ENCODE measurements at places on chromosomes 1 and 21. TPM values are rescaled to one million over a fixed set of nuclear protein-coding genes. Genes with fewer than 3 reads are reported as not detected.
A peak's percentile ranks its signal among the peaks of the same experiment; 100 is the strongest.

The TTC39A gene
- total RNA-seq, result 15.6 TPM

The C1orf116 gene
- 0.21 TPM for total RNA-seq

The IL12RB2 gene
- total RNA-seq, result 0.04 TPM

The AMY2A gene
- not detected for total RNA-seq

The CYP4A11 gene
- not detected for total RNA-seq

The NADK gene
- total RNA-seq, result 49.2 TPM

The ALPL gene
- 0.67 TPM for total RNA-seq

The PEAR1 gene
- total RNA-seq, result 0.57 TPM

The TADA1 gene
- total RNA-seq, result 11.6 TPM

The NPR1 gene
- total RNA-seq, result 1.4 TPM

The TMEM59 gene
- total RNA-seq, result 73.1 TPM

The KRTAP22-2 gene
- not detected for total RNA-seq

The CHD5 gene
- 0.24 TPM for total RNA-seq

The ERO1B gene
- total RNA-seq, result 2.2 TPM

The DCST1 gene
- not detected for total RNA-seq

The OR2T35 gene
- total RNA-seq, result not detected

The CACNA1S gene
- total RNA-seq, result 0.35 TPM

The OR2T8 gene
- not detected for total RNA-seq

- H3K36me3 ChIP-seq, result no peaks in the 10 kb centered on the region
- peaks cover 6% of the 10 kb centered on the region for H3K4me1 ChIP-seq
- no peak for DNase-seq
- no peaks in the 10 kb centered on the region for H3K27me3 ChIP-seq
- H3K27ac ChIP-seq, result no peak overlapping the region
These were observed 110.2 kb downstream of the PSMG1 start for GRCh38 chr21:39073063-39073462.

DNA sequence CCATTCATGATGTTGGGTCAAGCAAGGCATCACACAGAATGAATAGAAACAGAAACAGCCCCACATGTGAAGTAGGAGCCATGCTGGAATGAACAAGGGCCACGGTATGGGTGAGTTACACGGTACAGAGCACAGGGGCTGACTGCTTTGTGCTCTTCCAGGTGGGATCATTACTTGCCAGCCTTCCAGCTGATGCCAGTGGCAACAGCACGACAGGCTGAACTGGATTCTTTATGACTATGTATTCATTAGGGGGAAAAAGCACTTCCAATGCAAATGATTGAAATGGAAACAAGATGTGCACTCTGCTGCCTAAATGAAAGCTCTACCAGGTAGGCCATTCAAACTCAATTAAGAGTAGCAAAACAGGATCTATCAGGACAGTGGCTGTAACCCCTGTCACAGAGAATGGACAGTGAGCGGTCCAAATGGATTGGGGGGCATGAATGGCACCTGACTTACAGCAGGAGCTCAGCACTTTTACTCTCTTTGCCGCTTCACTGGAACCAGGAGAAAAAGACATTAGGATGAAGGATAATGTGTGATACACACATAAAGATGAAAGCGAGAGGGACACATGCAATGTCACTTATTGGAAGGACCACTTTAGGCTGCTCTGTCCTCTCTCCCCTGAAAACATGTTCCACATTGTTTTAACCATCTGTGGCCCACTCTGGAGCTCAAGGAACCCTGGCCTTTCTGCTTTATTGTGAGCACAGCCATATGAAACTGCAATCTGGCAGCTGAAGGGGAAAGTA lies 23.4 kb upstream of the IRF2BP2 start:
- H3K27ac ChIP-seq, result no peak overlapping the region
- no peaks in the 10 kb centered on the region for H3K36me3 ChIP-seq
- DNase-seq, result no peak
- H3K4me3 ChIP-seq, result no peak overlapping the region

- DNase-seq, result no peak
- peaks cover 8% of the 10 kb centered on the region for H3K27me3 ChIP-seq
- H3K36me3 ChIP-seq, result no peaks in the 10 kb centered on the region
- no peak within 1 kb of the TSS for H3K27ac ChIP-seq
- peak within 1 kb of the TSS; percentile 86 for H3K4me3 ChIP-seq
These were observed at the start of gene AGPAT3 for GRCh38 chr21:43864962-43865539. TSS of gene AGPAT3 (plus strand) at chr21:43865223. CDS start at chr21:43959682, 94,459 bp downstream.

GRCh38 chr1:213724640-213725536 lies 262.9 kb upstream of the PROX1 start:
- no peak overlapping the region for H3K4me3 ChIP-seq
- no peaks in the 10 kb centered on the region for H3K4me1 ChIP-seq
- no peaks in the 10 kb centered on the region for H3K27me3 ChIP-seq
- H3K27ac ChIP-seq, result no peak overlapping the region

GRCh38 chr1:111654839-111655238 lies 35.2 kb downstream of the RAP1A start:
- H3K27me3 ChIP-seq, result no peaks in the 10 kb centered on the region
- no peak overlapping the region for H3K4me3 ChIP-seq
- no peaks in the 10 kb centered on the region for H3K4me1 ChIP-seq
- H3K36me3 ChIP-seq, result no peaks in the 10 kb centered on the region
- H3K27ac ChIP-seq, result no peak overlapping the region

- H3K27me3 ChIP-seq, result no peaks in the 10 kb centered on the region
- no peak overlapping the region for H3K27ac ChIP-seq
These were observed 56.9 kb downstream of the UBR4 start for GRCh38 chr1:19153169-19153568.

DNA sequence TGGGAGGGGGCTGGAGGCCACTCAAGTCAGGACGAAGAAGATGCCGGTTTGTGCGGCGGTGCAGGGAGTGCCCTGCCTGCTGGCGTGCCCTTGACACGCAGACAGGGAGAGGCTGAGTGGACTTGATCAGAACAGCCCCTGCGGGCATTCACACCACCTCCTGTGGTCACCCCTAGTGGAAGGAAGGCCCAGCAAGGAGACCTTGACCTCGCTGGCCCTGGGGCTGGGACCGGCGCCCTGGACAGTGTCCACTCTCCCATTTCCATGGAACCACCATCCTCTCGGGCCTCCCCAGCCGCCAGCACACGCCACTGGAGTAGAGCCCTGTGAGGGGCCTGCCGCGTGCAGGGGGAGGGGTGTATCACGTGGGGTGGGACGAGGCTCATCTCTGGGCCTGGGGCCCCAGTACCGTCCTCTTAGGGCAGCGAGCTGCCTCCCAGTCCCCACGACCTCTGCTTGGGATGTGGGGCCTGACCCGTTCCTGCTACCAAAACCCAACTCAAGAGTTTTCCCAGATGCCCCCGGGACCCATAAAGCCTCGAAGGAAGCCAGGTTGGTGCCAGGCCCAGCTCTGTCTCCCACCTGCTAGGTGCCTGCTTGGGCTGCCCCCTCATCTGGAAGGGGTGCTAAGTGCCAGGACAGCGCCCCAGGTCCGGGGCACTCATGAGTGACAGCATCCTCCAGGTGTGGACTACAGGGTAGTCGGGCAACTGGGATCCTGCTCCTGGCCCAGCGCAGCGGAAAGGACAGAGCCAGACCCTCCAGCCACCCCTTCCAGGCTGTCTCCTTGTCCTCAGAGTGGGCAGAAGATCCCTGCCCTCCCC lies 62.8 kb downstream of the SLX9 start:
- no peak overlapping the region for H3K27ac ChIP-seq
- H3K27me3 ChIP-seq, result no peaks in the 10 kb centered on the region
- no peaks in the 10 kb centered on the region for H3K4me1 ChIP-seq
- no peak overlapping the region for H3K4me3 ChIP-seq

DNA sequence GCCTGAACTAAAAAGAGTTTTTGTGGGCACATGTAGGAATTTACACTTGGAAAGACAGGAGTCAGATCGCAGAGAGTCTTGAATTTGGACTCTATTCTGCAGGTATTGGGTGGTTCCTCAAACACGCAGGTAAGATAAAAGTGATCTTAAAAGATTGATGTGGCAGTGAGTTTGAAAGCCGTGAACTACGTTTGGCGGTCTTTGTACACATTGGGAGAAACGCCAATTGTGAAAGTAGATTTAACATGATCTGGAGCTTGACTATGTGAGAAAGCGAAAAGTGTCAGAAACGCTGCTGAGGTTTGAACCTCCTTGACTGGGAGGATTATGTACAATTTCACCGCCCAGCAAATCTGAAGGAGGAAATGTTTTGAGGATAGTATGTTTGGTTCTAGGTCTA lies 1.5 kb upstream of the PPP2R5A start:
- no peaks in the 10 kb centered on the region for H3K36me3 ChIP-seq
- DNase-seq, result no peak
- peak overlapping the region; percentile 92 for H3K27ac ChIP-seq
- peaks cover 19% of the 10 kb centered on the region for H3K4me1 ChIP-seq
- H3K27me3 ChIP-seq, result no peaks in the 10 kb centered on the region
- H3K4me3 ChIP-seq, result peak overlapping the region; percentile 51

DNA sequence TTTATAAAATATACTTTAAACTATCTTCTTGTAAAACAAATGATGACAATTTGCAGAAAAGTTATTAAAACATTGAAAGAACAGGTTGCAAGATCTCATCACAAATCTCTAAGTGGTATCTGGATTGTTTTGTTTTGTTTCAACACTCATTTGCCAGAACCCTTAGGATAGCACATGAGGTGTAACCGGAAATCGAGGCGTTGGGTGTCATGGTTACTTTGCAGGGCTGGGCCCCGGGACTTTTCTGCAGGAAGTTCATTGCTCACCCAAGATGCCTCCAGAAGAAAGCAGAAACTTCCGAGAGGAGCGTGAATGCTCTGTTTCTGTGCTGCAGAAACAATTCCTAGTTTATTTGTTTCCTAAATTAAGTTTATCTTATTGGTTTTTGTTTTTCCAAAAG lies 2.5 kb downstream of the DISC1 start:
- no peak for DNase-seq
- no peak overlapping the region for H3K27ac ChIP-seq
- H3K4me3 ChIP-seq, result no peak overlapping the region
- H3K27me3 ChIP-seq, result no peaks in the 10 kb centered on the region
- H3K4me1 ChIP-seq, result no peaks in the 10 kb centered on the region
- H3K36me3 ChIP-seq, result no peaks in the 10 kb centered on the region

DNA sequence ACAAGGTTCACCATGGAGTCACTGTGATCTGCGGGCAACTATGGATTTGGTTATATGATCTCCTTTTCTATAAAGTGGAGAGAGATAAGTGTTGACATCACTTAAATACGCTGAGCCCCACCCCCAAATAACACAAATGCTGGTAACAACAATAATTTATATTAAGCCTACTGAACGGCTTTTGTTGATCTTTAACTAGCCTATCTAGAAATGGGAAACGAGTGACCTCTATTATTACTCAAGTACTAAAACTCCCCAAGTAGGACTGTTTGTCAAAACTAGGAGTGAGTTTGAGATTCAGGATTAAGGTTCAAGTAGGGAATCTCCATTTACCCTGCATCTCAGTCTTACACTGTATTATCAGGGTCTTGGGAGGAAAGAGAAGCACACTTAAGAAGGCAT lies 52.2 kb downstream of the MAP3K7CL start:
- peaks cover 5% of the 10 kb centered on the region for H3K4me1 ChIP-seq
- DNase-seq, result no peak
- H3K4me3 ChIP-seq, result no peak overlapping the region
- no peak overlapping the region for H3K27ac ChIP-seq
- no peaks in the 10 kb centered on the region for H3K36me3 ChIP-seq

- H3K4me1 ChIP-seq, result peaks cover 13% of the 10 kb centered on the region
- H3K27me3 ChIP-seq, result no peaks in the 10 kb centered on the region
- H3K27ac ChIP-seq, result peak overlapping the region; percentile 31
- no peak overlapping the region for H3K4me3 ChIP-seq
These were observed 8.9 kb downstream of the HYI start for GRCh38 chr1:43444836-43445235.

DNA sequence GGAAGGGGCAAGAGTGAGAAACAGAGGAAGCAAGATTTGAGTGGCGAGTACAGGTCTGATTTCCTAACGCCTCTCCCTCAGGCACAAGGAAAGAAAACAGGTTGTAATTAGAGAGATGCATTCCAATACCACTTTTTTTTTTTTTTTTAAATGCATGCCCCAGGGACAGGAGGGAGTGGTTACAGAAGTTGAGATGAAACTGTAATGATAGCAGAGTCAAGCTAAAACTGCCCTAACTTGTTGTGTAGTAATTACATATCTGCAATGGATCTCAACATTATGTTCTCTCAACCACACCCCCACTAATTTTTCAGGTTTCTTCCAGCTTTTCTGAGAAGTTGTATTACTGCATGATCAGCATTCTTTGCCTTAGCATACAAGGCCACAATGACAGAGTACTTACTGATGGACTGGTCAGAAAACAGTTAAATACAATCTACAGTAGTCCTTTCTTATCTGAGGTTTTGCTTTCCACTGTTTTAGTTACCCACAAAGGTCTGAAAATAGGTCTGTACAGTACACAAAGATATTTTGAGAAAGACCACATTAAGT lies 5.5 kb downstream of the ETV3 start:
- H3K4me3 ChIP-seq, result no peak overlapping the region
- DNase-seq, result no peak
- H3K27me3 ChIP-seq, result no peaks in the 10 kb centered on the region
- H3K27ac ChIP-seq, result peak overlapping the region; percentile 22

GRCh38 chr1:29949676-29950075 lies 713.4 kb downstream of the PTPRU start:
- H3K4me1 ChIP-seq, result no peaks in the 10 kb centered on the region
- no peak overlapping the region for H3K27ac ChIP-seq
- no peaks in the 10 kb centered on the region for H3K36me3 ChIP-seq
- DNase-seq, result no peak

DNA sequence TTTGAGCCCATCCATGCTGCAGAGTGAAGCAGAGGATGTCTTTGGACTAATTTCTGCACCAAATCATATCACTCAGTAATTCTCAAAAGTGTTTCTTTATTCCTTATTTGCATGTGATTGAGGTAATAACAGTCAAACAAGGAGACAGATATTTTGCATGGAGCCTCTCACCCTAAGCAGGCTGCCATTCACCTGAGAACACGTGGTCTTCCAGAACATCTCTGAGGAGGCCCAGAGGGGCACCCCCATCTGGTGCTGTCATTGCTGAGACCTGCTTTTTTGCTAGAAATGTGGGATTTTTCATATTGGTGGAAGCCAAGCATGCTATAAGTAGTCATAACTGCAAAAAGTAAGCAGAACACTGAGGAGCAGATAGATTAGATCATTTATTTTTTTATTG lies 7.7 kb downstream of the SLC37A1 start:
- no peaks in the 10 kb centered on the region for H3K27me3 ChIP-seq
- H3K27ac ChIP-seq, result no peak overlapping the region
- H3K4me1 ChIP-seq, result peaks cover 33% of the 10 kb centered on the region
- no peaks in the 10 kb centered on the region for H3K36me3 ChIP-seq
- H3K4me3 ChIP-seq, result no peak overlapping the region

DNA sequence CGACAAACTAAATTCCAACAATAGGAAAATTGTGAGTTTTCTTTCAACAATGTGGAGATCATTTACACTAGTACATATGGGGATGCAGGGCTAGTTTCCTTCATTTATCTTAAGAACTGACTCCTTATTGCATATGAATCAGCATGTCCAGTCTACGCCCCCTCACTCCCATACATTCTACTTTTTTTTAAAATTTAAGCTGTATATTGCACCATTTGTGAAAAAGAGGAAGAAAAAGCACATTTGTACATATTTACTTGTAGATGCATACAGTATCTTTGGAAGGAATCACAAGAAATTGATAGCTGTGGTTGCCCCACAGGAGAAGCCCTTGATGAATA lies 15.9 kb downstream of the VPS26C start:
- no peaks in the 10 kb centered on the region for H3K4me1 ChIP-seq
- H3K36me3 ChIP-seq, result no peaks in the 10 kb centered on the region
- H3K27me3 ChIP-seq, result no peaks in the 10 kb centered on the region
- H3K27ac ChIP-seq, result no peak overlapping the region
